ENCODE measurements at places on chromosomes 13 and 19.
A peak's percentile ranks its signal among the peaks of the same experiment; 100 is the strongest.

GRCh38 chr19:44757735-44758505, 9.4 kb downstream of the BCL3 start:
- DNase-seq: peak; percentile 77

DNA sequence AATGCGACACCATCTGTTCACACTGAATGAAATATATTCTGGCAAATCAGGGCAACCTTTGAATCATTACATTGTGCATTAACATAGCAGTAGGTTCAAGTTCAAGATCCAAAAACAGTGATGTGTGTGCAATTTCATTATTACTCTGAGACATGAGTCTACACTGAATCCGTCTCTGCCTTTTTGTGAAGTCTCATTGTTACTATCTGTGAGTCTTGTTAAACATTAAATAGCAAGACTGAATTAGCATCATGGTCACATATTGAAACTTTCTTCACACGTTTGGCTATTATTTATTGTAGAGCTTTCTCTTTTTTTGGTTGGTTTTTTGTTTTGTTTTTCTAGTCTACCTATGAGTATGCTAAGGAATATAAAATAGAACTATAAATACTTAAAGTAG, 117.1 kb upstream of the SLITRK5 start:
- no peak for DNase-seq

DNA sequence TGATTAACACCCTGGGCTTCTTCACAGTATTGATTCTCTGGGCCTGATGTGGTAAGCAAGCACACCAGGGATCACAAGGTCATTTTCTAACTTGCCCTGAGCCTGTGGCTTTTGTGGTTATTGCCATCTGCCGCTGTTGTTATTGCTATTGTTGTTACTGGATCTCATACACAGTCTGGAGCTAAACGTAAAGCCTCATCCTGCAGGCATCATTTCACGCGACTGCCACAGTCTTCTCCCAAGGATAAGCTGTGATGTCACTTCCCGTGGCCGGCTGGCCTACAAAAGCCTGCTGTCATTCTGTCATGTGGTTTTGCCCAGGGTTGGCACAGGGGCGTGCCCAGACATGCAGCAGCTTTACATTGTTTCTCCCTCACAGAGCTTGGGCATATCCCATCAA, 154.0 kb upstream of the GPR12 start:
- no peak for DNase-seq

- no peak for DNase-seq
Measured at GRCh38 chr13:83352391-83352790, 529.9 kb downstream of the SLITRK1 start.

GRCh38 chr19:45477186-45477585, 9.4 kb downstream of the FOSB start:
- no peak for DNase-seq

- DNase-seq: no peak
Measured at GRCh38 chr13:93296584-93296983, 70.0 kb downstream of the GPC6 start.

DNA sequence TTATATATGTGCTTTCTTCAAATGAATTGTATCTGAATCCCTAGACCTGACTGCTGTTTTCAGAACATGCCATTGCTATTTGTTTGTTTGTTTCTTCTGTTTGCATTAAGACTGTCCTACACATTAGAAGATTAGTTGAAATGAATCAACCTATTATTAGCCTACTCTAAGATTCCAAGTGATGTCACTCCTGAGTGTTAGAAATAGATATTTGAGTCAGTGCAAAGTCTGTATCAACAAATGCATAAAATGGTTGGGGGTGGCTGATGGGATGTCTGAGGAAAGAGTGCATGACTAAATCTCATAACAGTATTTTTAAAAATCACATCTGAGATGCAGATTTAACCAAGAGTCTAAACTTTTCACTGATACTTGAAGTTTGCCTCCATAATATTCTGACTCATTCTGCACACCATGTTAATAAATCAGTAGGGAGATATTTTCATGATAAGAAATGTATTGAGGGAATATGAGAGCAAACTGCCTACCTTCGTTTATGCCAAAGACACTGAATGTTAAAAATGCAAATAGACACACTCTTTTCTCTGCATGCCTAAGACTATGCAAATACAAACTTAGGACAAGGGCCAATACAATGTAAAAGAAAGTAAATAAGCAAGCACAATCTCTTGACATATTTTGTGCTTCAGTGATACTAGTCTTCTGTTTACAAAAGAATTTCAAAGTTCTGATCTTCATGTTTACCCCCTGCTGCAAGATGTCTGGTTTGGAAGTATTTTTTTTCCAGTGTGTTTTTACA, 253.3 kb downstream of the LIG4 start:
- no peak for DNase-seq

- no peak for DNase-seq
Measured at GRCh38 chr19:36010402-36010801, 1.8 kb upstream of the SYNE4 start.

- no peak for DNase-seq
Measured at GRCh38 chr19:36183245-36183628, 31.0 kb upstream of the COX7A1 start.

DNA sequence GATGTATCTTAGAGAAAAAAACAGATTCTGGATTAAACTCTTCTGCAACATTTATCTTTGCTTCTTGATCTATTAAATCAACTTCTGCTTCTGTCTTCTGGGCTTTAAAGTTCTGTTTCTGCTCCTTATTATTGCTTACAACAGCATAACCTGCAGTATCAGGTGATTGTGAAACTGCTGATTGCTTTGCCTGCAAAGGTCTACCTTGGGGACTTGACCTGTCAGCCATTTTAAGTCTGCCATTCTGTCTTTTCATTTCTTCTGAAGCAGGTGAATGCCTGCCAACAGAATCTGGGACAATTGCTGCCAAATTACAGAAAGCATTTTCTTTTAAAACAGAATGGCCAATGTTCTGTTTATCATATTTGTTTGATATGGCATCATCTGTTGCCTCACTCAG, 31.1 kb downstream of the TEX30 start:
- no peak for DNase-seq

Measured in BE2C (cell line).